Fibroblast of mammary gland (primary cell): ENCODE measurements at places on chromosomes 2 and 18.

- DNase-seq: no peak
Measured at GRCh38 chr18:43855376-43855775, 578.1 kb upstream of the SYT4 start.

- peak; percentile 97 for DNase-seq
Measured at GRCh38 chr18:70421471-70422390, 132.9 kb downstream of the SOCS6 start.

- no peak for DNase-seq
Measured at GRCh38 chr18:36468161-36468560, 170.6 kb downstream of the FHOD3 start.

DNA sequence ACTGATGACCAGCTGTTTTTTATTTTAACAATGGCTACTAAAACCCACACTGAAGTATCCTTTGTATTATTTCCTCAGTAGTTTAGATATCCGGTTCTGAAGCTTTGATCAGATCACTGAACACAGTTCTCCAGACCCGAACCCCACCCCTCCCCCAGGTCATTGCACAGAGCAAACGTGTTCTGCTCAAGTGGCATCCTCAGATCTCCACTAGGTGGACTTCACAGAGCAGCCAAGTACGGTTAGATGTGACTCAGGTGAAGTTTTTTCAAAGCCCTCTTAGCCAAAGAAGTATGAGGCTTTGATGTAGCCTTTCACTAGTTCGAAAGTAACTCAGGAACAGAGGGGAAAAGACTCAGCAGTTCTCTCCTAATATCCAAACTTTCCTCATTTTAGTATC, 142.7 kb upstream of the NRP2 start:
- DNase-seq: no peak

DNA sequence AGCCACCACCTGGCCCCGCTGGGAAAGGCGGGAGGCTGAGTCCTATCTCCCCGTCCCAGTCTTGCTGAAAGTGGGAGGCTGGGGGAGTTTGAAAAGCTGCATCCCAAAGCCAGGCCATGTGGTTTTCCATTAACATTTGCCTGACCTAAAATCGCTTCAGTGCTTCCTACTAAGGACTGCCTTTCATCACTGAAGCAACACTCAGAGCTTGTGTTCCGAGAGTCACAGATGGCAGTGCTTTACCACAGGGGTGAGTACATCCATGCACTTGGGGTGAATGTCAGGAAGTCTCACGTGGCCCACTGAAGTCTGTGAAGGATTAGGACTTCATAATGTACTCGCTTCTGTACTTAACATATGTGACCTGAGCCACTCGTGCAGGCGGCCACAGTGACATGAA, 43.3 kb downstream of the PXDN start:
- DNase-seq: no peak

GRCh38 chr2:84686783-84687476, 170.6 kb downstream of the DNAH6 start:
- no peak for DNase-seq

GRCh38 chr2:210157526-210157925, 13.7 kb downstream of the KANSL1L start:
- no peak for DNase-seq

GRCh38 chr18:58776084-58776483, 88.6 kb upstream of the ZNF532 start:
- no peak for DNase-seq

GRCh38 chr2:234203135-234203984, 152.9 kb downstream of the SPP2 start:
- DNase-seq: peak; percentile 98

DNA sequence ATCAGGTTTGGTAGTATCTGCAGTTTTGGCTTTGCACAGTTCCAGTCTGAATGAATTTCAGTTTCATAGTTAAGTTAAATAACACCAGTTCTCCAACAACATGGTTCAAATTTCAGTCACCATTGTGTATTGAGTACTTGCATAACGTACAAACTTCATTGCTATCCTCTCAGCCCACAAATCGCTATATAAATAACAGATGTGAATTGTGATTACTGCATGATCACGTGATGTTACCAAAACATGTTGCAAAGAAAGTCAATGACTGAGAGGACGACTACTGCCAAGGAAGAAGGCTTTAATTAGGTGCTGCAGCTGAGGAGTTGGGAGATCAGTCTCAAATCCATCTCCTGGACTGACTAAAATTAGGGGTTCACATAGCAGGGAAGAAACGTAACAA, 48.2 kb downstream of the COL4A4 start:
- peak; percentile 89 for DNase-seq

GRCh38 chr2:147358375-147358774, 486.5 kb upstream of the ACVR2A start:
- DNase-seq: peak; percentile 45

DNA sequence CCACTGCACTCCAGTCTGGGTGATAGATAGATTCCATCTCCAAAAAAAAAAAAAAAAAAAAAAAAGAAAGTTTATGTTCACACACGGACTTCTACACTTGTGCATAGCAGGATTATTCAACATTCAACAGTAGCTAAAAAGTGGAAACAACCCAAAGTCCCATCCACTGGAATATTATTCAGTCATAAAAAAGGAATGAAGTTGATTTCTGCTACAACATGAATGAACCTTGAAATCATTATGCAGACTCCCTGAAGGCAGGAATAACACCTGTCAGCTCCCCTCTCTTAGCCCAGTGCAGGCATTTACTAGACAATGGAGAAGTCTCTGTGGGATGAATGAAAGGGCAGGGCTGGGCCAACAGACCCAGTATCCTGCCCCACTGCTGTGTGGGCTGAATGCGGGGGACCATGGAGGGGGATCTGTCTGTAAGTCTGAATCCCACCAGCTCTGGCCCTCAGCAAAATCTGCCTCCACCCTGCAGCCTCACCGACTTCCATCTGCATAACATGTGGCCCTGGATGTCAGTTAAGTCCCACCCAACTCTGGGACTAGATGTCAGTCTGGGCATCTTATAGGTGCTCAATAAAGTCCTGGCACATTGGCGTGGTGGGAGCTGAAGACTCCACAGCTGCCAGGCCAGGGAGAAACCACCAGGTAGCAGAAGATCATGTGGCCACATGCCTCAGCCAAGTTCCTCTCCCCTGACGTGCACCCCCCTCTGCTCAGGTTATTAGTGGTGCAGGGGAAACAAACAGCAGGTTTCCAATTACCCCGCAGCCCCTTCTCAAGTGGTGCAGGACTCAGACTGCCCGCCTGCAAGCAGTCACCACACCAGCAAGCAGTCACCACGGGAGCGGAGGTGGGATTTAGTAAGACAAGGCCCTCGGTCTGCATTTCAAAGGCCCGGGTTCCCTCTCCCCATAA, 8.9 kb downstream of the ZFP36L2 start:
- DNase-seq: no peak

DNA sequence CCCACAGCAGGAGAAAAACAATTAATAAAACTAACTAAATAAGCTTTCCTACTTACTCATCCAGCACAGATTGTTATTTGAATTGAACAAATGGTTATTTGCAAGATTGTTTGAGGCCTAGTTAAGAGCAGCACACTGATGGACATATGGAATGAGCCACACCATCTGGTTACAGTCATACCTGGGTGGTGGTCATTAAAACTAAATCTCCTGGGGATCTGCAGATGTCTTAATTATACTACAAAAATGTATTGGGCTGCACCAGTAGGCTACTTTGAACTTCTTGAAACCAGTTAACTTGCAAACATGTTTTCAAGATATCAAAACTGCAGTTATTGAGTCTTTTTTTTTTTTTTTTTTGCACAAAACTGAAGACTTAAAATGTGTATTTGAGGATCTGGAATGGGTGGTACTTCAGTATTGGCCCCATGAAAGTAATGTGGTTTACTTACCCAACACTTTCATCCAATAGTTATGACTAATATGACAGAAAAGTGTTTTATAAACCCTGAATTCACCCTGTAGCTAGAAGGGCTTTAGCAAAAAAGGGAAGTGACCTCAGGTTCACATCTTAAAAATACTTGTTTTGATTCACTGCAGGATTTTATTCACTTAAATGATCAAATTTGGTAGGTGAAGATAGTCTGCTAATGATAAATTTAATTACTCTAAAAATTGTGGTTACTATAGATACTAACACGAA, 10.8 kb downstream of the AGFG1 start:
- DNase-seq: peak; percentile 67

- DNase-seq: no peak
Measured at GRCh38 chr2:96808176-96808837, 7.8 kb upstream of the CNNM3 start.

GRCh38 chr2:46645681-46646162, 166.4 kb downstream of the TMEM247 start:
- peak; percentile 83 for DNase-seq

DNA sequence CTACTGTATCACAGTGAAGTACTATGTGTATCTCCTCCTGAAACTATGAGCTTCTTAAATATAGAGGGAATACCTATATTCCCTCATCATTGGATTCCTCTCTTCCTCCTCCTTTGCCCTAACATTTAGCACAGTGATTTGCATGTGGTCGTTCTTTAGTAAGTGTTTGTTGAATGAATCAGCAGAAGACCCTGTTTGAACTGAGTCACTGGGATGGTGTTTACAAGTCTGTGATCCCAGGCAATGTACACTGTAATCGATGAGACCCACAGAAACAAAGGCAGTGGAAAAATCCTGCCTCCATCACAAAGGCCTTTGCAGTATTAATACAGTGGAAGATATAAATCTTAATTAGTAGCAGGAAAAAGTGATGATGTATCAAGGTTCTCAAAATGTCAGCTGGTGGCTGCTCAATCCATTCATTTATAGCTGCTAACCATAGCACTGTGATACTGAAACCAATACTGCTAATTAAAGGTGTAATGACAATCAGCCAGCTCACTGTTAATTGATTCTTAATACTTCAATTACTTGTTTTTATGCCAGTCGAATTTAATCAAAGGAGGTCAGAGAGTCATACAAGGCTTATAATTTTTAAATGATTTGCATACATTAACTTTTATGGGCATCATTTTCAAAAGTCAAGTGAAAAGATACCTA, 20.8 kb upstream of the MYO3B start:
- peak; percentile 64 for DNase-seq

- DNase-seq: no peak
Measured at GRCh38 chr2:229173825-229174359, 97.2 kb downstream of the PID1 start.

- DNase-seq: no peak
Measured at GRCh38 chr18:13218368-13218991, at the start of gene LDLRAD4. TSS of gene LDLRAD4 (plus strand) at chr18:13218760.

DNA sequence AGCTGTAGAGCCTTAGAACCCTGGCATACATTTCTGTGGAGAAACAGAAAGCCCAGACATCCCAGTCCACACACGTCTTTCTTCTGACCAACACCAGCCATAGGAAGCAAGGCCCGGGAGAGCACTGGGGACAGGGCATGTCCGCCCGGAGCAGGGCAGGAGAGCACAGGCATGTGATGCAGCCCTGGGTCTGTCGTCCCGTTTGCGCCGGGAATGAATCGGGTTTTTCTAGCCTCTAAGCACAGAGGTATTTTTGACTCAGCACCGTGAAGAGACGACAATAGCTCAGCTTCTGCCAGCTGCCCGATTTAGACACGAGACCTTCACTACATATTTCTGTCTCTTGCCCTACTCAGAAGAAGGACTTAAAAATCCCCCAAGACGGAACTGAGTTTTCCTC, 7.3 kb upstream of the AMMECR1L start:
- DNase-seq: no peak

GRCh38 chr2:73944714-73945113, 18.0 kb downstream of the DGUOK start:
- no peak for DNase-seq

DNA sequence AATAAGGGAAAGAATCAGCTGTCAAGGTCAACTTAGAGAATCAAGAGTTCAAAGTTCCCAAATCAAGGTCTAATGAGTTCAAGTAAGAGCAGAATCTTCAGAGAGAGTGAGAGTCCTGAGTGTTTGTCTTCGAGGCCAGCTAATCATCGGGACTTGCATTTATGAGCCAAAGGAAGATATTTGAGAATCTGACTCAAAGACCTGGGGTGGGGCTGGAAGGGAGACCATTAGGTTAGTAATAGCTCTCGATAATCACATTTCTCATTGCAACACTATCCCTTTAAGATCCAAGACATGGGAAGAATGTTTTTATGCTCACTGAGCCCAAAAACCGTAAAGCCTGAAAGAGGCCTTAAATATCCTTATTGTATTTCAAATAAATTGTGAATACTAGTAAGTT, 72.0 kb upstream of the FSHR start:
- no peak for DNase-seq
